ENCODE measurements at places on chromosomes 13 and 19.

- no peaks in the 10 kb centered on the region for H3K36me3 ChIP-seq
- H3K4me1 ChIP-seq = no peaks in the 10 kb centered on the region
- DNase-seq = no peak
- no peaks in the 10 kb centered on the region for H3K27me3 ChIP-seq
- no peak overlapping the region for H3K4me3 ChIP-seq
- no peak overlapping the region for H3K27ac ChIP-seq
Observed at GRCh38 chr13:84032116-84032515, 149.8 kb upstream of the SLITRK1 start.

GRCh38 chr13:47289567-47289966 lies 392.7 kb upstream of the HTR2A start:
- H3K27me3 ChIP-seq = no peaks in the 10 kb centered on the region
- no peaks in the 10 kb centered on the region for H3K4me1 ChIP-seq
- no peaks in the 10 kb centered on the region for H3K36me3 ChIP-seq
- no peak for DNase-seq

DNA sequence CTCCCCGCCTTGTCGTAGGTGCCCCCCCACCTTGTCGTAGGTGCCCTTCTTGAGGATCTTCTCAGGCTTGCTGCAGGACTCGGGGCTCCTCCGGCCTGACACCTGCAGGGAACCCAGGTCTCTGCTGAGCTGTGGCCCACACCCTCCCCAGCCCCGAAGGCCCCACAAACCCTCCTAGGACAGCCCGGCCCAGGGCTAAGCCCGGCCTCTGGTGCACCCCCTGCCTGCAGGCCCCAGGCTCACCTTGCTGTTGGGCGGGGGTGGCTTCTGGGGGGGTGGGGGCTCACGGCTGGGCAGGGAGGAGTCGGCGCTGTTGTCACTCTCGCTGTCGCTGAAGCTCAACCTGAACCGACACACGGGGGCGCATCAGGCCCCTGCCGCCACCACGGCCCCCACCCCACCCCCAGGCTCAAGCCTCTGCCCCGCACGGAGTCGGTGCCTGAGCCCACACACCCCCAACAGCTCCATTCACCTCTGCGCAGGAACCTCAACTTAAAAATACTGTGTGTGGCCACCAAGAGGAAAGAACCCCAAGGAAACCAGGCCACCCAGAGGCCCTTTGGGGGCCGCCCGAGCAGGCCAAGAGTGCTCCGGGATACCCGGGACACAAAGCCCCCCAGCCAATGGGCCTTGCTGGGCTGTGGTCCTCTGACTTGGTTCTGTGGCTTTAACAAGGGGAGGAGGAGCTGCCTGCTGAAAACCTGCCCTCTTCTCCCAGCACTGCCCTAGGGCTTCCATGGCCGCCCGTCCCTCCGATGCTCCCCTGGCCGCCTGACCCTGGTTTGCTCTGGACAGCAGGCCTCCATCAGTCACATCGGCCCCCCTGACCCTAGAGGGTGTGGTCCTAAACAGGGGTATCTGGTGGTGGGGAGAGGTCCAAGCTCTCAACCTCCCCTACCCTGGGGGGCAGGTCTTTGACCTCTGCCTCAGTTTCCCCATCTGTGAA lies 65.8 kb downstream of the MLLT1 start:
- H3K27me3 ChIP-seq = no peaks in the 10 kb centered on the region
- no peak for DNase-seq
- no peak overlapping the region for H3K4me3 ChIP-seq

DNA sequence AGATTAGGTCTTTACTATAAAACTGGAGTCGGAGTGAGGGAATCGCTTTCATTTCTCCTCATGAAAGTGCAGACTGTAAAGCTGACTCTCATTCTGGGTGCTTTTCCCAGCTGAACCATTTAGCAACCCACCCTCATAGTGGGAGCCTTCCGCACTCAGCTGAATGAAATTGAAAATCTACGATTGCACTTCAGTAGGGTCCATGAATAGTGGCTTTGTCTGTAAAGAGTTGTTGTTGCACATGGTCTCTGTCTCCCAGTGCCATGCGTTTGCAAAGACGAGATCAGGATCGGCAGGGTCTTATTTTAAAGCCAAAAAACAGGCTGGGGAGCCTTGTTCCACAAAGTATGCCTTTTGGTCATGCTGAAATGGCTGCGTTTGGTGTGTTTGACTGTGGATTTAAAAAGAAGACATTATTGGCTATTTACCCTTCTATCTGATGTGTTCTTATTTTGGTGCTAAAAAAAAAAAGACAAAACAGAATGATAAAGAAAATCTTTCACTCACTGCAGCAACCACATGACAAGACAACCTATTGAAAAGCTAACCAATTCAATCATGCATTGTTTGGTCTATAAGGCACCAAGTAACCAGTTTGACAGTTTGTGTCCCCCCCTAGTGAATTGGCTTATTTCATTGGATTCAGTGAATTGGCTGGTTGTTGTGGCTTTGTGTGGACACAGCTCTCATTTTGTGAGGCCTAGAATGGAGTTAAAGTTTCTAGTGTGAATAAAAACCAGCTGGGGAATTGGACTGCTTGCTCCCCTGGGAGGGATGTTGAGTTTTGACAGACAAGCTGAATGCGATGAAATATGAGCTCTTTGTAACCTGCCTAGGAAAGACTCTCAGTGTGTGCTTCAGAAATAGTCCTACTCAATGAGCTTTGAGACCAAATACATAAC lies 65.6 kb downstream of the ARHGAP35 start:
- H3K4me1 ChIP-seq = peaks cover 36% of the 10 kb centered on the region
- peaks cover 12% of the 10 kb centered on the region for H3K36me3 ChIP-seq
- H3K27me3 ChIP-seq = no peaks in the 10 kb centered on the region
- no peak overlapping the region for H3K27ac ChIP-seq
- no peak overlapping the region for H3K4me3 ChIP-seq
- DNase-seq = no peak

DNA sequence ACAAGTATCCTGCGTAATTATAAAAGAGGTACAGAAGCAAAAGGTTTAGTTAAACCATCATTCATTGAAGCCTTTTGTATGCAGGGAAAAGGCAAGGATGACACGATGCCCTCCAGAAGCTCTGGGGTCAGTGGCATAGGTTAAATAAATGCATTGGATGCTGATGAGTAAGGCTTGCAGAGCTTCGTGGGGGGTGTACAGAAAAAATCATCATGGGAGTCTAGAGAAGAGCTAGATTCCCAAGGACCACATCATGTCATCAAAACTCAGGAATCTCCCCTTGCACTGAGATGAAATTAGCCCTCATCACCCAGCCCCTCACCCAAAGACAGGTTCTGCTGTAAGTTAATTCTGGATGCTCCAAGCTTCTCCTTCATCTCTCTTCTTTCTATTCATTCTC lies 8.3 kb downstream of the FPR1 start:
- no peaks in the 10 kb centered on the region for H3K4me1 ChIP-seq
- no peak overlapping the region for H3K27ac ChIP-seq
- no peak overlapping the region for H3K4me3 ChIP-seq
- peaks cover 11% of the 10 kb centered on the region for H3K27me3 ChIP-seq
- no peaks in the 10 kb centered on the region for H3K36me3 ChIP-seq
- no peak for DNase-seq

DNA sequence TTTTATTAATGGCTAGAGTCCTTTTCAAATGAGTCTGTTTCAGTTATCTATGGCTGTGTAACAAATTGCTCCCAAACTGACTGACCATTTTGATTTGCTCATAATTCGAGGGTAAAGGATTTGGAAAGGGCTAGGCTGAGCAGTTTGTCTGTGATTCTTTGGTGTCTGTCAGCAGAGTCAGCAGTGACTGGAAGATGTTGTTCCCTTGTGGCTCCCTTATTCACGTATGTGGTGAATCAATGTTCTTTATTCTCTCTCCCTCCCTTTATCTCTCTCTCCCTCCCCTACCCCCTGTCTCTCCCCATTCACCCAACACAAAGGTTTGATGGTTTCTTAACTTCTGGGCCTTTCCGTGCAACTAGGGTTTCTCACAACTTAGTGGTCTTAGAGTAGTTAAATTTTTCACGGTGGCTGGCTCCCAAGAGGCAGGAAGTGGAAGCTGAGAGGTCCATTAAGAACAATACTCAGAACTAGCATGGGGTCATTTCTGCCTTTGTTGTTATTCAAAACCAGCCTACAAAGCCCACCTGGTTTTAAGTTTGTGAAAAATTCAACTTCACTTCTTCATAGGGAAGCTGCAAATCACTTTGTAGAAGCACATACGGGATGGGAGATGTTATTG lies 772.5 kb upstream of the SLITRK1 start:
- H3K27me3 ChIP-seq = no peaks in the 10 kb centered on the region
- no peak overlapping the region for H3K4me3 ChIP-seq
- no peaks in the 10 kb centered on the region for H3K4me1 ChIP-seq
- DNase-seq = no peak
- H3K36me3 ChIP-seq = no peaks in the 10 kb centered on the region
- no peak overlapping the region for H3K27ac ChIP-seq

DNA sequence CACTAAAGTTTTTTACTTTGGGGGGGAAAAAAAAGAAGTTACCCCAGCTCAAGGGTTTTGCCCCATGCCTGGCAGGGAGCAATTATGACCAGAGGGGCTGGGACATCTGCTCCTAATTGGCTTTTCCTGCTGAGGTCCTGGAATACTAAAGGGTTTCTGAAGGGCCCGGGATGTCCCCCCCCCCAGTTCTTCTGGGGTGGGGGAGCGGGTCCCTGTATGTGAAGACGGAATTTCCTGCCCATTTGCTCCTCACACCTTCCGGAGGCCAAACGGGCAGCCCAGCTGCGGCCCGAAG lies 1.1 kb upstream of the DLL3 start:
- H3K36me3 ChIP-seq = no peaks in the 10 kb centered on the region
- no peak overlapping the region for H3K4me3 ChIP-seq
- peaks cover 16% of the 10 kb centered on the region for H3K4me1 ChIP-seq
- peaks cover 40% of the 10 kb centered on the region for H3K27me3 ChIP-seq
- DNase-seq = no peak
- H3K27ac ChIP-seq = no peak overlapping the region

- H3K27me3 ChIP-seq = no peaks in the 10 kb centered on the region
- no peak overlapping the region for H3K4me3 ChIP-seq
- H3K36me3 ChIP-seq = no peaks in the 10 kb centered on the region
- H3K4me1 ChIP-seq = peaks cover 47% of the 10 kb centered on the region
Observed at GRCh38 chr19:14556662-14557188, 15.1 kb downstream of the NDUFB7 start.

- peaks cover 56% of the 10 kb centered on the region for H3K36me3 ChIP-seq
- H3K4me1 ChIP-seq = peaks cover 17% of the 10 kb centered on the region
- H3K27ac ChIP-seq = no peak overlapping the region
- no peak overlapping the region for H3K4me3 ChIP-seq
Observed at GRCh38 chr19:52451241-52451640, 2.1 kb upstream of the ZNF578 start.

DNA sequence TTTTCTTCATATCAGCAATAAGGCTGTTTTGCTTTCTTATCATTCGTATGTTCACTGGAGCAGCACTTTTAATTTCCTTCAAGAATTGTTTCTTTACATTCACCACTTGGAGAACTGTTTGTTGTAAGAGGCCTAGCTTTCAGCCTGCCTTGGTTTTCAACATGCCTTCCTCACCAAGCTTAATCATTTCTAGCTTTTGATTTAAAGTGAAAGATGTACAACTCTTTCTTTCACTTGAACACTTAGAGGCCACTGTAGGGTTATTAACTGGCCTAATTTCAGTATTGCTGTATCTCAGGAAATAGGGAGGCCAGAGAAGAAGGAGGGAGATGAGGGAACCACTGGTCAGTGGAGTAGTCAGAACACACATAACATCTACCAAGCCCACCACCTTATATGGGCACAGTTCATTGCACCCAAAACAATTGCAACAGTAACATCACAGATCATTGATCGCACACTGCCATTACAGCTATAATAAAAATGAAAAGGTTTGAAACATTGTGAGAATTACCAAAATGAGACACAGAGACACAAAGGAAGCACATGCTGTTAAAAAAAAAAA lies 181.4 kb upstream of the TUBA3C start:
- DNase-seq = no peak
- H3K4me3 ChIP-seq = no peak overlapping the region
- H3K27ac ChIP-seq = no peak overlapping the region
- no peaks in the 10 kb centered on the region for H3K27me3 ChIP-seq
- no peaks in the 10 kb centered on the region for H3K4me1 ChIP-seq
- no peaks in the 10 kb centered on the region for H3K36me3 ChIP-seq

DNA sequence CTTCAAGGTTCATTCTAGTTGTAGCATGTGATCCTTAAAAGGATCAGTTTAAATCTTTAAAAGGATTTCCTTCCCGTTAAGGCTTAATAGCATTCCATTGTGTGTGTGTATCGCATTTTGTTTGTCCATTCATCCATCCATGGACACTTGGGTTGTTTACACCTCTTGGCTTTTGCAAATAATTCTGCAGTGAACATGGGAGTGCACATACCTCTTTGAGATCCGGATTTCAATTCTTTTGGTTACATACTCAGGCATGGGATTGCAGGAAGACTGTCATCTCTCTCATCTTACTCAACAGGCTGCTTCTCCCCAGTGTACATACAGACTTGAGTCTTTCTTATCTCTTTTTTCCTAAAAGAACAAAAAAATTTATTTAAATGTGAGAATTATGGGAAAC lies 1.2 kb downstream of the RNF113B start:
- H3K4me1 ChIP-seq = no peaks in the 10 kb centered on the region
- peaks cover 10% of the 10 kb centered on the region for H3K27me3 ChIP-seq
- no peak overlapping the region for H3K27ac ChIP-seq
- H3K4me3 ChIP-seq = no peak overlapping the region

DNA sequence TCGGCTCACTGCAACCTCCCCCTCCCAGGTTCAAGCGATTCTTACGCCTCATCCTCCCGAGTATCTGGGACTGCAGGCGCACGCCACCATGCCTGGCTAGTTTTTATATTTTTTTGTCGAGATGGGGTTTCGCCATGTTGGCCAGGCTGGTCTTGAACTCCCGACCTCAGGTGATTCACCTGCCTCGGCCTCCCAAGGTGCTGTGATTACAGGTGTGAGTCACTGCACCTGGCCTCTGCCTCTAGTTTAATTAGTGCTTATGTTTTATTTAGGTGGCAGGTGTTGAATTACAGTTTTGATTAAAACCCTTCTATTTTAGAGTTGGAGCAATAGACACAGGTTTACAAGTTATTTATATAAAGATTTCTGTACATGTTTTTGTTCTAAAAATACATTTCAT lies 42.8 kb downstream of the ATP11A start:
- DNase-seq = no peak
- H3K36me3 ChIP-seq = no peaks in the 10 kb centered on the region
- no peak overlapping the region for H3K4me3 ChIP-seq
- no peaks in the 10 kb centered on the region for H3K27me3 ChIP-seq

DNA sequence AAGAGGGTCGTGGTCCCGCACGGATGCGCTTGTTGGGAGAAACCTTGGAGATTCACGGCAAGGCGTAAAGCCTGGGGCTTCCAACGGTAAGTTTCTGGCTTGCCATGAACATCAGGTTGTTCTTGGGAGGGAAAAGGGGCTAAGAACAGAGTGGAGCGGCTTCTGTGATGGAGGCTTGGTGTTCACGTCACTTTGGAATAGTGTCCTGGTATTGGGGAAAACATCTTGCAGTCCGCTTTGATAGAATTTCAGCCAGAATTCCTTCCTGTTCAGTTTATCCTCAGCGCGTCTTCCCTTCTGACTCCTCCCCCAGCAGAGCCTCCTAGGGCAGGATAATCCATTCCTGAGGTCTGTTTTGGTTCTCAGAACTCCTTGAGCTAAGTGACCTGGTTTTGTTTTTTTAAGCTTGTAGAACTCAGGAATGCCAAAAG lies 2.0 kb downstream of the KCTD15 start:
- H3K27me3 ChIP-seq = peaks cover 28% of the 10 kb centered on the region
- peaks cover 2% of the 10 kb centered on the region for H3K4me1 ChIP-seq
- no peak overlapping the region for H3K27ac ChIP-seq
- no peak overlapping the region for H3K4me3 ChIP-seq
